ENCODE measurements at places on chromosomes 1 and 21.
A peak's percentile ranks its signal among the peaks of the same experiment; 100 is the strongest.

GRCh38 chr1:239151937-239152336 is 234.4 kb upstream of the CHRM3 start:
- no peak for DNase-seq

DNA sequence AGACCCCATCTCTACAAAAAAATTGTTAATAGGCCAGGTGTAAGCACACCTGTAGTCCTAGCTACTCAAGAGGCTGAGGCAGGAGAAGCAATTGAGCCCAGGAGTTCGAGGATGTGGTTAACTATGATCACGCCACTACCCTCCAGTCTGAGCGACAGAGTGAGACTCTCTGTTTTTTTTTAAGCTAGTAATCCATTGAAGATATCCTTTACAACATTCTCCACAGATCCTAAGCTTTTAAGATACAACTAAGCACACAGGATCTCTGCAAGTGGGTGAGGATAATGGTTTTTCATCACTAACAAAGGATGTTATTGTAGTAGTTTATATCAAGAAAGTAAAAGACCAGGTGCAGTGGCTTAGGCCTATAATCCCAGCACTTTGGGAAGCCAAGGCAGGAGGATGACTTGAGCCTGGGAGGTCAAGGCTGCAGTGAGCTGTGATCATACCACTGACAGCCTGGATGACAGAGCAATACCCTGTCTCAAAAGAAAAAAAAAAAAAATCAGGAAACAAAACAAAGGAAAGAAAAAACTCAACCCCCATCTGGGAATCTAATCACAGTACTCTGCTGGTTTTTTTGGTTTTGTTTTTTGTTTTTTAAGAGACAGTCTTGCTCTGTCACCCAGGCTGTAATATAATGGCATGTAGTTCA is 166.1 kb downstream of the RERE start:
- no peak for DNase-seq

DNA sequence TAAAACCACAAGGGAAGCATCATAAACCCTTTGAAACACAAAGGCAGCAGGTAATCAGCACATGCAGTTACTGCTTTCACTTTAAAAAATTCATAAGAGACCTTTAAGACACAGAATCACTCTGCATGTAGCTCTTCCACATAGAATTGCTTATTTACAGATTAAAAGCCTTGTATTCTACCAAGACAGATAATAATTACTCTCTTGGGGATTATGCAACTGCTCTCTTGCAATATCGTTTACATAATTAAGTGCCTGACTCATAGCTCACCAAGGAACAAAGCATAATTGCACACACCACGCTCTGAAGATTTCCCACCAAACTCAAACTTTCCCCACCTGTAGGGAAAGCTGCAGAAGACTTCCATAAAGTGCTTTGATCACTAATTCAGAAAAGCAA is 87.9 kb downstream of the VAV3 start:
- DNase-seq: no peak

GRCh38 chr1:17181781-17182464 is 23.0 kb upstream of the PADI1 start:
- no peak for DNase-seq

DNA sequence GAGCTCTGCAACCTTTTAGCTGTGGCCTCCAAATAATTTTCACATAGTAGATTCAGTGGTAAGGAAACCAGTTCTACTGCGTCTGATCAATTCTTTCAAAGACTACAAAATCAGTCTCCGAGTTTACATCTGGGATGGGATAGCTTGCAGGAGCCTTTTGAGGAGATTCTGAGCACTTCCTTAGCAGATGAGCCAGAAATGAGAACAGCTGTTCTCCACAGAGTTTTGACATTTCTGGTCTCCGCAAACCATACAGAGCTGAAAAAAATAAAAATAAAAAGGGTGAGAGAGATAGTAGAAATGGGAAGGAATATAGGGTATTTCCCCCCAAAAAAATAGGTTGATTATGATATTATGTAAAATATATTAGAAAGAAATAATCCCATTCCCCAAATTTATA is 119.3 kb downstream of the LYPLAL1 start:
- DNase-seq: no peak

GRCh38 chr1:46903481-46903880 is 37.8 kb downstream of the CYP4A11 start:
- no peak for DNase-seq

DNA sequence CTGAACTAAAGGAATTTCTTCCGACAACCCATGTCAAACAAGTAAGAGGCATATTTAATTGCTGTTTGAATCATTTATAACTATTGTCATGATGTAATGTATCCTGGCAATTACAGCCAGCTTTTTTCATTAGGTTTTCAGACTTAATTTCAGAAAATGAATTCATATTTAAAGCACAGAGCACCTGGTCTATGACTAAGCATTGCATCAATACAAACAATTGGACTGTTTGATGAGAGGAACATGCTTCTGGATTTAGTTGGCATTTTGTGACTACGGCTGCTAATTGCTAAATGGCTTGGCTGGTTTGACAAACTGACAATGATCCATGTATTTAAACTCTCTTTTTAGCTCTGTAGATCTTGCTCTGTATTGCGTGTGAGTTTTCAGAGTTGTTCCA is 853.4 kb downstream of the NCAM2 start:
- no peak for DNase-seq

DNA sequence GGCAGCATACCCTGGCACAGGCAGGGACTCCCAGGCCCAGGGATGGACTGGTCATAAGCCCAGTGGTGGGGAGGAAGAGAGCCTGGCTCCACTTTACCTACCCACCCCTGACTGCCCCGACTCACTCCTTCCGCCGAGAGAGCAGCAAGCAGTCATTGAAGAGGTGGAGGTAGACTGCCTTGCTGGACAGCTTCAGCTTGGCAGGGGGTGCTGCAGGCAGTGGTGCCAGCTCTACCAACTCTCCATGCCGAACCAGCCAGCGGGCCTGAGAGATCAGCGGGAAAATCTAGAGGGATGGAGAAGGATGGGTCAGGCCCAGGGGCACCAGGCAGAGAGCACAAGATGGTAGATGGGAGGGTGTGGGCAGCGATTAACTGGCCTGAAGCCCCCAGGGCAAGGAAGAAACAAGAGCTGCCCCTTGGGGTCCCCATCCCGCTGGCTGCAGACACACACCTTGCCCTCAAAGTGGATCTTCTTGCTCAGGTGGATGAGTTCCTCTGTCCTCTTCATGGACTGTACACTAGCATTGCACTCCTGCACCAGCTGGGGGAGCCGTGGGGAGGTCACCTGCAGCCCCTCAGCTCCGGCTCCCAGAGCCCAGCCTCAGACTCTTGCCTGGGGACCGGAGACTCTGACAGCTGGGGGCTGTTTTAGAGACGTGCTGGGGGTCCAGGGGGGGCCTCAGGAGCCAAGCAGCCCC is 7.7 kb downstream of the ARHGEF19 start:
- peak; percentile 35 for DNase-seq

- no peak for DNase-seq
These were observed 7.6 kb upstream of the GADD45A start for GRCh38 chr1:67677408-67677807.

GRCh38 chr1:170735366-170736263 is 71.7 kb downstream of the PRRX1 start:
- no peak for DNase-seq

DNA sequence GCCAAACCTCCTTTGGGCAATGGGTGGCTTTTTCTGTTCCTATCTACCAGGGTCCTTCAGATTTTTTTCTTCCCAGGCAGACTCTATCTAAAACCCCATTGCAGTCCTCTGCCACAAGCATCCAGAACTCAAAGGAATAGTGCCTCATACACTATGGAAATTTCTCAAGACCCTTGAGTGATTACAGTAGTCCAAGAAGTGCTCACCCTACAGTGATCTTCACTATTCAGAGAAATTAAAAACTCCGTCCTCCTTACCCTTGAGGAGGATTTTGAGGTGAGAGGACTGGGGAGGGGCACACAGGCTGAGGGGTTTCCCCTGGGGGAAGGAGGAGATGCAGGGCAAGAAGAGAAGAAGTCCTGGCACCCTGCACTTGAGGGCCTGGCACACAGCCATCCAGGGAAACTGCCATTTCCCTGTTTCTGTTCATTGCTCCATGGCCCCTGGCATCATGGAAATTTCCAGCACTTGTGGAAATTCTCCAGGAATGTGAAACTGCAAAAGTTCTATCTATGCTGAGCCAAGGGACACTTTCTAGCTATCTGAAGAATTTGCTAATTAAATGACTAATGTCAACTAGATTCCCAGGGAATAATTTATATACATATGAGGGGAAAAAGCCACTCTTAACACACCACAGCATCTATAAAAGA is 102.5 kb upstream of the ATP1B1 start:
- no peak for DNase-seq

- no peak for DNase-seq
These were observed 82.0 kb upstream of the JAK1 start for GRCh38 chr1:65048335-65048734.

GRCh38 chr1:150083907-150084306 is 16.3 kb downstream of the VPS45 start:
- DNase-seq: no peak

DNA sequence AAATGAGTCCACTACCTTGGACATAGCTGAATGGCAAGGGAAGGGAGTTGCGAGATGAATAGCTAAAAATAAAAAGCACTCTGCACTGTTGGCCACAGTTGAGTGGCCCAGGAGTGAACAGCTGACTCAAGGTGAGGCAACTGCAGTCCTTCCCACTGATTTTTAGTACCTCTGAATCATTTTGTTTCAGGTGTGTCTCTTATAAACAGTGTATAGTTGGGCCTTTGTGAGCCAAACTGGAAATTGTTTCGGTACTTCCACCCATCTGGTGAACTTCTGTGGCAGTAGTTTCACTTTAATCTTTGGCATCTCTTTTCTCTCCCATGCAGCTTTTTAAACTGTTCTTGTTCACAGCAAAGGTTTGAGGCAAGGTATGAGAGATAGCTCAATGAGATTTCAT is 122.7 kb downstream of the VAV3 start:
- DNase-seq: no peak

GRCh38 chr1:172680733-172681275 is 21.9 kb downstream of the FASLG start:
- DNase-seq: no peak

Data from stimulated activated CD4-positive, alpha-beta T cell treated with anti-CD3 and anti-CD28 coated beads, Interleukin-1b, Interleukin-23, amount 100 ng/mL, for 48 hours (primary cell).